ENCODE measurements at places on chromosomes 1 and 21. TPM values are rescaled to one million over a fixed set of nuclear protein-coding genes. Genes with fewer than 3 reads are reported as not detected.

DNA sequence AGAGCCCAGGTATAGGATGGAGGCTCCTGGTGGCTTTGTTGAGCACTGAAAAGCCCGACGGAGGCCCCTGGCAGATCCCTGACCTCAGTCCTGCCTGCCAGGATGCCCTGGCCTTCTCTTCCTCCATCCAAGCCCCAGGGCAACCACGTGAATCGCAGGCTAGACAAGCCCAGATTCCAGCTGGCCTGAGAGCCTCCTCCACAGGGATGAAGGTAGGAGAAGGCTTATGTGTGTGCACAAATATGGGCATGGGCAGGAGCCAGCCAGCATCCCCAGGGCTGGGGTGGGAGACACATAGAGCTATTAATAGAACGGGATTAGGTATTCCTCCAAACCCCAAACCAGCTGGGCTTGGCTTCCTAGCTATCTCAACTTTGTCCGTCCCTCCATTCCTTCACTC lies 4.0 kb upstream of the EXTL1 start:
- no peaks in the 10 kb centered on the region for H3K27me3 ChIP-seq
- DNase-seq: no peak
- no peak overlapping the region for H3K4me3 ChIP-seq

DNA sequence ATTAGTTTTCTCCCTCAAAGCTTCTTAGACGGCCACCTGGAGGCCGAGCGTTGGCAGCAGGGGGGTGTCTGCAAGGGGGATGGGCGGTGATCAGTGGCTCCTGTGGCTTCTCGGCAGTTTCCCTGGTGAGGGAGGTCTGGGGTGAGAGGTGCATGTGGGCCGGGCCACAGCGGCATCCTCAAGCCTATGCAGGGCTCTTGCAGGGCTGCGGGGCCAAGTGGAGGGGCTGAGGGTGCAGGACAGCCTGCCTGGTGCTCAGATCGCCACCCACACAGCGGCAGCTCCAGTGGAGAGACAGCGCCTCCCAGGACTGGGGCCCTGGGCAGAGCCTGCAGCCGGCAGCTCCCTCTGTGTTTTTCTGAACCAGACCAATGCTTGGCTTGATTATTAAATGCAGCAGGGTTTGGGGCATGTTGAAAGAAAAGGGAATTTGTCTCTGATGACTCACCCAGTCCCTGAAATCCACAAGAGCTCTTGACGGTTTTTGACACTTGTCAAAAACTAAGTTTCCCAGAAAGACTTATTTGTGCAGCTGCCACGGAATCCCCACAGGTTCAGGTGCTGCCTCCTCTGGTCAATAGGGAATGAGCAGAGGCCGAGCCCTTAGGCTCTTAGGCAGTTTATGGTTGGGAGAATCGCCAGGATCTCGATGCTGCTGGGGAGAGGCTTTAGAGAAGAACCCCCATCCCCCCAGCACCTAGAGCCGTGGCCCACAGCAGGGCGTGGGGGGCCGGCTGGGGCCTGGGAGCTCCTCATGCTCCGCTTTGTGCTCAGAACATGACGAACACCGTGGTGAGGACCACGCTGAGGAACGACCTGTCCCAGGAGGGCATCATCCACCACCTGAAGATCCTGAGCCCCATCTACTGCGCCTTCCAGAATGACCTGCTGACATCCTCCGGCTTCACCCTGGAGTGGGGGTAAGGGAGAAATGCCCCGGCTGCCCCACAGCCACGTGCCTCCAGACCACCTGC lies 54.7 kb downstream of the UMODL1 start:
- no peak overlapping the region for H3K27ac ChIP-seq
- no peak overlapping the region for H3K4me3 ChIP-seq
- peaks cover 3% of the 10 kb centered on the region for H3K27me3 ChIP-seq
- no peaks in the 10 kb centered on the region for H3K36me3 ChIP-seq

- H3K4me1 ChIP-seq: no peaks in the 10 kb centered on the region
- H3K27ac ChIP-seq: no peak overlapping the region
- no peaks in the 10 kb centered on the region for H3K27me3 ChIP-seq
- no peak for DNase-seq
Observed at GRCh38 chr1:76224752-76225151, 150.2 kb downstream of the ST6GALNAC3 start.

KIF2C gene
- total RNA-seq: 0.98 TPM

RGSL1 gene
- not detected for total RNA-seq

NTNG1 gene
- 0.32 TPM for total RNA-seq

NGF gene
- total RNA-seq: 0.64 TPM

ANKRD34A gene
- 0.59 TPM for total RNA-seq

CCDC28B gene
- total RNA-seq: 5.2 TPM

All from breast epithelium (tissue), 4 donors.